NCI-H2081 treated with DMSO at 0.1 percent for 48 hours (cell line): ENCODE measurements at places on chromosomes 5 and 9.

- DNase-seq = no peak
Observed at GRCh38 chr5:150144879-150145278, 10.8 kb downstream of the PDGFRB start.

- DNase-seq = peak; percentile 30
Observed at GRCh38 chr9:129174102-129174723, 3.8 kb downstream of the IER5L start.

- DNase-seq = no peak
Observed at GRCh38 chr5:143976055-143976454, 164.1 kb downstream of the HMHB1 start.

DNA sequence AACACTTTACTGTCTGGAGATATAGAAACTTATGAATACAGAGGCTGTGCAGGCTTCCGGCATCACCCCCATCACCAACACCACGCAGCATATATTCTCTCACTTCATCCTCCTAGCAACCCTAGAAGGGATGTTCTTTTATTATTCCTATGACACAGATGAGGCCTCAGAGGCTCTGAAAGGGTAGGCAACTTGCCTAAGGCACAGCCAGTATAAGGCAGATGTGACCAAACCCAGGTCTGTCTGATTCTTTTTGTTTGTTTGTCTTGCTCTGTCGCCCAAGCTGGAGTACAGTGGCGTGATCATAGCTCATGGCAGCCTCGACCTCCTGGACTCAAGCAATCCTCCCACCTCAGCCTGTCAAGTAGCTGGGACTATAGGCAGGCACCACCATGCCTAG, 22.8 kb upstream of the CORO2A start:
- no peak for DNase-seq

DNA sequence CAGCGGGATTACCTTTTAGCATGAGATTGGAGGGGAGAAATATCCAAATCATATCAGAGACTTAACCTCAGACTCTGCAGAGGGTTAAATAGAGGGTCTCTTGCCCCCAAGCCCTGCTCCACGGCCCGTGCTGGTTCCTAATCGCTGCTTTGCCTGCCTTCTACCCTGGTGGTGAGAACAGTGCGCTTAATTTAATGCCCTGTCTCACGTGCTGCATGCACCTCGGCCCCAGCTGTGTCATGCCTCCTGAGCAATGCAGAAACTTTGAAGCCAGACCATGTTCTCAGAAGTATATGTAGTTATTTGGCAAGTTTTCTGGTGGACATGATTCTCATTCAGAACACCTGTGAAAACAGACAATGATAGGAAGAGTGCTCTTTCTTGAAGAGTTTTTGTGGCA, 1.4 kb downstream of the OTULIN start:
- DNase-seq = no peak

- DNase-seq = no peak
Observed at GRCh38 chr9:4375424-4376200, 75.7 kb upstream of the GLIS3 start.

GRCh38 chr5:10563945-10564837, at the start of gene ANKRD33B:
Gene ANKRD33B, plus strand, starts transcription at chr5:10564070. Its CDS starts 398 bp downstream, at chr5:10564468.
- no peak for DNase-seq

DNA sequence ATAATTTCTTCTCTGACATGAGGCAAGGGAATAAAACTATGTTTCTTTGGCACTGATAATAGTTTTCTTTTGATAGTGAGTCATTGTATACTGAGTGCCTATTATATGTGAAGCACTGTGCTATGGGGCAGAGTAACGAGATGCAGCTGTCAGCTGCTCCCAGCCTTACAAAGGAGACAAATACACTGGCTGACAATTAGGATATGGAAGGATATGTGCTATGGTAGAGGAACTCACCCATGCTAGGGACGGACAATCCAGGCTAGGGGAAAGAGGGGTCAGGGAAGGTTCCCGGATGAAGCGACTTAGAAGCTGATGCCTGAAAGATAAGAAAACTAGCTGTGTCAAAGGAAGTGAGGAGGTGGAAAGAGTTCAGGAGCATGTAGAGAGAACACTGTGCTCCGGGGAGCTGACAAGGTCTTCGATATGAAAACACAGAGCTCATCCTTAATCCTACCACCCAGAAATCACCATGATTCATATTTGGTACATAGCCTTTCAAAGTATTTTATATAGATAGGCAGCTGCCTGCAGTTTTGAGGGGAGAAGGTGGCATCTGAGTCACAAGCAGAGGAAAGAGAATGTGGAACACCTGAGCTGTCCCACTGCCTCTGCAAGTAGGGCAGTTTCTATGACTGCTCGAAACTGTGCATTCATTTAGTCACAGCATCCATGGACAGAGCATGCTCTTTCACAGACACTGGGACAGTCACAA, 12.1 kb downstream of the BSPRY start:
- no peak for DNase-seq

- DNase-seq = no peak
Observed at GRCh38 chr5:132265336-132266030, 8.0 kb downstream of the PDLIM4 start.

DNA sequence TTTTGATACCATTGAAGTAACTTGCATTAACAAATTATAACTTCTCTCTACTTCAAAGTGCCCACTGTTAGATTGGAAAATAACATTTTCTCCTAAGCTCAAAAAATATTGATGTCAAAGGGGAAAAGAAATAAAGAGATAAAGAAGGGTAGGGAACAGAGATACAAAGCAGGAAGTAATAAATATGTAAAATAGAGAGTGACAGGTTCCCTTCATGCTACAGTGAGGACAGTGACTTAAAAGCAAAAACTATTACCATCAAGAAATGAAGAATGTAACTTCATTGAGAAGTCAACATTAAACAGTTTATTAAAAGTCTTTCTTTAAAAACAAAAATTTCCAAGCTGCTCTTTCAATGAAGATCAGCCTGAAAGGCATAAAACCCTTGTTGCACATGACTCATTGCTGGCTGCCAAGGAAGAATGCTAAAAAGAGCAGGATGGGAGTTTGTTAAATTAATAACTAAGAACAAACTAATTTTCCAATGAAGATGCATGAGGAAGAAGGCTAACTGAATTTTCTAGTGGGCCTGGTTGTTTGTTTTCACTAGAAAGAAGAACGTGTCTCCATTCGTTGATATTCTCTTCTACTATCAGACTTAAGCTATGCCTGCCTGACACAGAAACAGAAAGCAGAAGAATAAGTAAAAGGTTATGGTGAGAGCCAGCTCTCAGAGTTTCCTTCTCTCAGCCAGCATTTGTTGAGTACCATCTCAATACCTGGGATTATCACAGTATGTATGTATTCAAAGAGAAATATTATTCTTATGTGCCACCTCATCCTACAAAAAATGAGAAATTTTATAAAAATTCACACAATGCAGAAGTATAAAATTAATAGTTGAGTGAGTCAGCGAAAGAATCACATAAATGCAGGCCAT, 197.8 kb upstream of the NREP start:
- no peak for DNase-seq

- no peak for DNase-seq
Observed at GRCh38 chr5:107831612-107832395, 161.1 kb upstream of the EFNA5 start.

DNA sequence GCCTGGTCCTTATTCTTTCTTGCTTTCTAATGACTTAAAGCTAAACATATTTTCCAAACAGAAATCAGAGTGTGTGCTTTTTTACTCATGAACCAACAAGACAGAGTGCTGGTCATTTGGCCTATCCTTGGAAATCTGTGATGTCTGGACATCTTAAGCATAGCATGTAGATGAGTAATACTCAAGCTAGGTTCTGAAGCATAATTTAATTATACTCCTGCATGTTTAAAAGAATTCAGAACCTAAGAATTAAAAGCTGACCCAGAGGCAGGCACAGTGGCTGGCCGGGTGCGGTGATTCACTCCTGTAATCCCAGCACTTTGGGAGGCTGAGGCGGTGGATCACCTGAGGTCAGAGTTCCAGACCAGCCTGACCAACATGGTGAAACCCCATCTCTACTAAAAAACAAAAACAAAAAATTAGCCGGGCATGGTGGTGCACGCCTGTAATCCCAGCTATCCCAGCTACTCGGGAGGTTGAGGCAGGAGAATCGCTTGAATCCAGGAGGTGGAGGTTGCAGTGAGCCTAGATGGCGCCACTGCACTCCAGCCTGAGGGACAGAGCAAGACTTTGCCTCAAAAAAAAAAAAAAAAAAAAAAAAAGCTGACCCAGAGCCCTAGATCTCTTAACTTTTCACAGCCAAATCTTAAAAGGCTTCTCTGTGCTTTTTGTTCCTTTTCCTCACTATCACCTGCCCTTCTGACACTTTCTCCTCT, 16.2 kb upstream of the TJP2 start:
- DNase-seq = no peak

DNA sequence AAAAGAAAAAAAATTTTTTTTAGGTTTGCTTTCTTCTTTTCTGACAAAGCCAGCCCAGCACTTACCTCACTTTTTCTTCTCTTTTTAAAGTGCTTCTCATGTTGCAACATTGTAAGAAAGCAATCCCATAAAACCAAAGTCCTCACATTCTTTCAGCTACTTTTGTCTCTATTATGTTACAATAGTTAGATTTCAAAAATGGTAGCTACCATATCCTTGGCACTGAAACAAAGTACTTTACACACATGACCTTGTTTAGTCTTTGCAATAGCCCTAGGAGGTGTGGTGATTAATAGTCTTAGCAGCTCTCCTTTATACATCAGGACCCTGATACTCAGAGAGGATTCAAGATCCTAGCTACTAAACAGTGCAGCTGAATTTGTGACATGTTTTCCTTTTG, 23.5 kb upstream of the CARTPT start:
- DNase-seq = no peak

GRCh38 chr5:55702598-55703345, 9.4 kb downstream of the SLC38A9 start:
- no peak for DNase-seq

- no peak for DNase-seq
Observed at GRCh38 chr5:52710972-52711596, 76.6 kb upstream of the ITGA1 start.

- no peak for DNase-seq
Observed at GRCh38 chr9:35272989-35273388, 111.2 kb downstream of the UNC13B start.

DNA sequence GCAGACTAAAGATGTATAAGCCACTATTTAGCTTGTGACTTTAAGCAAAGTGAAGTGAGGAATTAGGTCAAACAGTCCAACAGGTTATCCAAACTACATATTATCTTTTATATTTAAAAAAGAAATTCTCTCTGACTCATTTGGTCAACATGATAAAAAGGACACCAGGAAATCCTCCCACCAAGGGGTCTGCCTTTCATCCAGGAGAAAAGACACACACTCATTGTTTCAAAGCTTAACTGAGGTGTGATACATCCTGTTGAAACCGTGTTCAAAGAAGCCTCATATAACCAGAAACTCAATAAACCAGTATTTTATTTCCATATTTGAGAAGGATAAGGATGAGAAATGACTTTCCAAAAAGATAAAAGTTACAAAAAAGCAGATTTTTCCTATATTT, 417.1 kb downstream of the HCN1 start:
- no peak for DNase-seq

DNA sequence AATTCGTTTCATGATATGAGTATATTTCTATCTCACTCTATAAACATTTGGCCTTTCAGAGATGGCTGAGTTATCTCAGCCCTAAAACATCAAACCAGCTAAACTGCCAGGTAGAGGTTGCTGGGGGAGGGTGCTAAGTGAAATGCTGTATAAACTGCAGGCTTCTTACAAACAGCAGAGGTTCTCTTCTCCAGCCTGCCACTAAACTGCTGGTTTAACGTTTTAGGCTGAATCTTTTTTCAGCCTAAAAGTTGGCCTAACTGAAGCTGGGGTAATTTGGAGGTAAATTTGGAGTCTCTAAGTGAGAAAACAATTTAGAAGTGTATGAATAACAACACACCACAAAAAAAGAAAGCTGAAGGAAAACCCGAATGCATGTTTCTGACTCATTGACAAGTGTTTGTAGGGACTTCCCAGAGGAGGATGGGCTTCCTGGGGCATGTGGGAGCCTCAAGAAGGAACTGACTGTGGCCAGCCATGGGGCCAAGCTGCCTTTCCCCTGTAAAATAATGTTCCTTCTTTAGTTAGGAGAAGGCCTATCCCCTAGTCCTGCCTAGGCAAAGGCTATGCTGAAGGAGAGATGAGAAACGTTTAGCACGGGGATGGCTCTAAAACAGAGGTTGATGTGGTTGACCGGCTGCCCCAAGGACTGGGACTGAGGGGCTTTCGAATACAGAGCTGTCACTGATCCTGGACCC, 44.3 kb downstream of the SLC28A3 start:
- no peak for DNase-seq

DNA sequence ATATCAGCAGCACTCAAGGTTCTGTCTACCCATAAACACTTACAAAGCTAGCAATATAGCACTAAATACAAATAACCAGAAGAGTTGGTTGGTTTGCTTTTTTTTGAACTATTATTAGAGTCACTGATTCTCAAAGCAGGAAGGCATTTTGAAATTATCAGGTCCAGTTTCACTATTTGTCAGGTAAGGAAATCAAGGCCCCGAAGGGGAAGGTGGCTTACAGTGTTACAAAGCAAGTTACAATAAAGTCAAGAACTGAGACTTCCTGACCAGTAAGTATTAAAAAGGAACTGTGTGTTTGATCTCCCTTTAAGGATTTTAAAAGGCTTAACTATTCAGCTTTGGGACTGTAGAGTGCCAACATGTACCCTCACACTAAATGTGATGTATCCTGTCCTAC, 10.8 kb downstream of the C5orf15 start:
- no peak for DNase-seq

DNA sequence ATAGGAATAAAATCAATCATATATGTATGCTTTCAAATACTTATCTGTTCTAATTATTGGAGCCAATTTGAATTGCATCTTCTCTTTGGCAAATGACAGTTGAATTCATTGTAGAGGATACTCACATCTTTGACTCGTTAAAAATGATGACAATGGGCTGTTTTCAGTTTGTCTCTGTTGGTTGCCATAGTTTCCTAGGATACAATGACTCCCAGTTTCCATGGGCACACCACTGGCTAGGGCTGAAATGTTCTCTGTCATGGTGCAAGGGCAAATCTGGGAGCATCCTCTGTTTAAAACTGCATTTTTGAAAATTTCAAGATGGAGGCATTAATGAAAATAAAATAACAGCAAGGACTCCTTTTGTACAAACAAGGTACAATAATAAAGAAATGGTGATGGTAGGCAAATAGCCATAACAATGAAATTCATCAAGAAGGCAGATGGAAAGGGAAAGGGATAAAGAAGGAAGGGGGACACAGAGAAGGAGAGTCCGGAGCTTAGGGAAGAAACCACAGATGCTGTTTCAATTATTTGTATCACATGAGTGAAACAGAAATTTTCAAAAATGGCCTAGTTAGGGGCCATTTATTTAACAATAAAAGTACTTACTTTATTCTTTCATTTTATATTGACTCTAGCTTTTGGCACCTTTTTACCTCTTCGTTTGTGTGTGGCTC, 378.8 kb upstream of the SEMA6A start:
- DNase-seq = no peak

DNA sequence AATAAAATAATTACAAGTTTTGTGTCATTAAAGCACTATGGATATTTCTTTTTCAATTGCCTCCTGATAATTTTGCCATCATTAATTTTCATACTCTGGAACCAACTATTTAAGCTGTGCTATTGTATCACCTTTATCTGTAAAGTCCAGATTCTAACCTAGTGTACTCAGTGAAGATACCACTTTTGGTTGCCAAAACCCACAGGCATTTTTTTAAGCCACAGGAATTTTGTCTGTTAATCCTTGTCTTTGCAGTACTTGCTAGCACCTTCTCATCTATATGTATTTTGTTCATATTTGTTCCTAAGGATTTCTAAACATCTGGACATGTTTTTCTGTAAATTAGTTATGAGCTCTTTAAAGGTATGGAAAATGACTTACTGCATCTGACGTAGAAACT, 481.4 kb upstream of the DAB2 start:
- DNase-seq = no peak
